Hippocampal formation (tissue), 2 donors: ENCODE measurements at places on chromosomes 7 and 10.

DNA sequence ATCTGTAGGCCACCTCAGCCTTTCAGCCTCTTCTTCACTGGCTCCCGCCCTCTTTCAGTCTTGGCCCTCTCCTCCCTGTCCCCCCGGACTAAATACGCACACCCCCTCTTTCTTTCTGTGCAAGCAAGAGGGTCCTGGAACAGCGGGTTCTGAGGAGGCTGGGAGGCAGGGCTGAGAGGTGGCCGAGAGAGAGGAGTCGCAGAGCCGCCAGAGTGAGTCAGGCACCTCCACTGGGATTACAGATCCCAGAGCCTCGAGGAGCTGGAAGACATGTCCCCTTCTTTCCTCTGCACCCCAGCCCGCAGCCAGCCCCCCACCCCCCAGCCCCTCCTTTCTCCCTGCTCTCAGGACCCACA, 182 bp downstream of the CCDC136 start:
- DNase-seq = no peak

DNA sequence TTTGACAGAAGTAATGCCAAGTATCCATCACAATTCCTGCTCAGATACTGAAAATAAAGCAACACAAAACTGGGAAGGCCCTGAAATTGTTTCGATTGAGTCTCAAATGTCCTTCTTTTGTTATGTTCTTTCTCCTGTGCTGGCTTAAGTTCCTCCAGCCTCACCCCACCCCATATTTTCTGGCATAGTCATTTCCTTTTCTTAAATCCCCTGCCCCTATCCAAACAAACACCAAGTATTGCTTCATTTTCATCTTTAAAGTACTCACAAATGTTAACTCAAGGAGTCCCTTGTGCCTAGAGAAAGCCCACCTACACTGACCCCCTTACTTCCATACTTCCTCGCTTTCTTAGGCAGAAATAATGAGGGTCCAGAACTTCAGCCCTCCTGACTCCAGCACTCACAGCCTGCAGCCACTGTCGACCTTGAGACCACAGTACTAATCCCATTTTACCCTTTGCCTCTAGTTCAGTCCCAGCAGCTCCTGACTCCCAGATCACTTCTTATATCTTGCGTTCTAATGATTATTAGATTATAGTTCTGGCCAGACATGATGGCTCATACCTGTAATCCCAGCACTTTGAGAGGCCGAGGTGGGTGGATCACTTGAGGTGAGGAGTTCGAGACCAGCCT, 73.2 kb upstream of the ST8SIA6 start:
- no peak for DNase-seq

DNA sequence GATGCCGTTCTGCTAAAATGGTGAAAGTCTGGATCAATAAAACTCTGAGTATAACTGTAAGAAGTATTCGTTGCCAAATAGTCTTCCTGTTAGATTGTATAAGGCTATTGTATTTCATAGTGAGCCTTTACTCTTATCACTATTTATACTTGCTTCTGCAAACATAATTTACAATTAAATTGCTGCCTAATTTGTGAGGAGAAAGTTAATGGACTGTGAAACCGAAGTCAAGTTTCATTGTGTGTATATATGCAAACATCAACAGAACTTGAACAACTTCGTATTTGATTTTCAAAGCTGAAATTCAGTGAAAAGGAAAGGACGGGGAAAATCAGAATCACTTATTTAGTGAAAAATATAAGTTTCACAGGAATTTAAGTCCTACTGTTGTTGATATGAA, 135.9 kb upstream of the CCDC6 start:
- no peak for DNase-seq

DNA sequence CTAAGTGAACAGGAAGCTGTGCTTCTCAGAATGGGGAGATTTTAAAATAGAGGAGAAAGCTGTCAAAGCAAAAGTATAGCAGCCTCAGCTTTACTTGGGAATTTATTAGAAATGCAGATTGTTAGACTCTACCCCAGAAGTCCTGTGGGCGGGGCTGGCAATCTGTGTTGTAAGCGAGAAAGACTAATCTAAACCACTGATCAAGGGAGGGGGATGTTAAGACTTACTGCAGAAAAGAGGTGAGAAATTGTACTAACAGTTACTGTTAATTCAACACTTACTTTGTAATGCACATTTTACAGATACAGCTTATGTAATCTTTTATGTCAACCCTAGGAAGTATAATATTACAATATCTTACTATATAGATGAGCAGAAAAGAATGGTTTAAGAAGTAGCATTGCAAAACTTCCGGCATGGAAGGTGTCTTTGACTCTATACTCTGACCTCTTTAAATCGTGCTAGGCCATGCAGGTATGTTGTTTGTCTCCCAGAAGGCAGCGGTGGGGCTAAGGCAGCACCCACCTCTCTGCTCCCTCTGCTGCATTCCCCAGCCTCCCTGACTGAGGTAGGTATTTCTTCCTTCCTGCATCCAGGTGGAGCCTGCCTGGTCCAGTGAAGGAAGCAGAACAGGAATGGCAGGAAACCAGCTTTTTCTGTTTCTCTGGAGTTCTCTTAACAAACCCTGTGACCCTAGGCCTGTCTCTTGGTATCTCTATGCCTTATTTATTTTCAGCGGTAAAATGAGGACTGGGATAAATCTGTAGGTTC, 462.2 kb downstream of the AUTS2 start:
- no peak for DNase-seq

- no peak for DNase-seq
Observed at GRCh38 chr10:130359711-130360110, 223.5 kb downstream of the GLRX3 start.

GRCh38 chr7:132221356-132221755, 354.9 kb downstream of the PLXNA4 start:
- no peak for DNase-seq

GRCh38 chr10:31659665-31660064, 269.0 kb downstream of the ARHGAP12 start:
- no peak for DNase-seq

DNA sequence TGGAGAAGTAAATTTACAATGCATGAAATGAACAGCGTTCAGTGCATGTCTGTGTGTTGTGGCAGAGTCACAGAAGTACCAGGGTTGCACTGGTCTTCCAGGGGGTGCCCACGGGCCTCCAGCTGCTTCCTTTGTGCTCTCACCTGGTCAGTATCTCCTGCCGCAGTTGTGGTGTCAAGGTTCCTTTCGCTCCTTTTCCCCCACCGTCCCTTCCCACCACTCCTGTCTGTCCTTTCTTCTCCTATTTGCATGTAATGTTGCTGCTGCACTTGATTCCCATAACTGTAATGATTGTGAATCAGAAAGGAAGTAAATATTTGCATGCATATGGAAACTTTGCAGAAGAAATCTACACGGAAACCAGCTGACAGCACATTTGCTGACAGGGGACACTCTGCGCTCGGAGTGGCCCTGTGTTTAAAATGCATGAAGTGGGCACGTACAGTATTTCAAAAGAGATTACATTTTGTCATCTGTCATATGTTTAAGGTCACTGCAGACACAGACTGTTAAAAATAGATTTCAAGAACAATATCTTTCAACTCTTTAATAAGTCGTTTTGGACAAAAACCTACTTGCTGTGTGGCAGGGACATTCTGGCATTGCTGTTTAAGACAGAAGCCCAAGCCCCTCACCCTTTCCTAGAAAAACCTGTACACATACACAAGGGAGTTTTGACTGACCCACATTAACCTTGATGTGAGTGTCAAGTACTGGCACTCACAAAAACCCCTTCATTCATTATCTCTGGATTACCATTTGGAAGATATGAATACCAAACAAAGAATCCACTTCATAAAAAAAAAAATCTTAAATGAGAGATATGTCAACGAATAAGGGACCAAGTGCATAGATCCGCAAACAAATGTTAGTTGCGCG, 336.7 kb upstream of the KLF6 start:
- no peak for DNase-seq

GRCh38 chr7:927031-927671, 27.3 kb downstream of the ADAP1 start:
- peak; percentile 78 for DNase-seq

GRCh38 chr7:151833691-151834090, 43.2 kb downstream of the PRKAG2 start:
- DNase-seq = no peak

GRCh38 chr10:86824151-86824550, 67.7 kb downstream of the BMPR1A start:
- DNase-seq = no peak

DNA sequence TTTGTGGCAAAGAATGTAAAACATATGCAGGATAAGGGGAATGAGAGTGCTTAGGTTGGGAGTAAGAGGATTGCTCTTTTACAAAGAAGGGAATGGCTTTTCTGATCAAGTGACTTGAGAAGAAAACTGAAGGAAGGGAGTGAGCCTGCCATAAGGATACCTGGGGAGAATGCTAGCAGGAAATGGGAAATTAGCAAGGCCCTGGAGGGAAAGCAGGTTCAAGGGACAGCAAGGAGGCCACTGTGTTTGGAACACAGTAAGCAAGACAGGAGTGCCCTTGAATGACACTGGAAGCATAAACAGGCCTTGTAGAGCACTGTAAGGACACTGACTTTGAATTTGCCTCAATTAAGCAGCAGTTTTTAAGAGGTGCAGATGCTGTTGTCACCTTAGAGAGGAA, 1069.9 kb downstream of the DNAJB9 start:
- no peak for DNase-seq

DNA sequence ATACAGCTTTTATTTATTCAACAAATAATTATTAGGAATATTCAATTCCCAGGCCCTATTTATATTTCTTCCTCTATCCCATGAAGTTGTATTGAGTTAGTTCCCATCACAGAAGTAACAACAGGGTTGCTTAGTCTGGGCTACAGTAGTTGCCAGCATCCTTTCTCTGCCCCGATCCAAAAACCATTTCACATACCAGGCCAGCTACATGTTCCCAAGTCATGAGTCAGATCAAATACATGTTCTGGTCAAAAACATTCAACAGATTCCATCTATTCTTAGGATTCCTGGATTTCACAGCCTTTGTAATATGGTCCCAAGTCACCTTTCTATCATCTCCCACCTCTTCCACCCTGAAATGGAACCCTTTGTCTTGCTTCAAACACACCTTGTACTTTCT, 91.6 kb downstream of the RAB11FIP2 start:
- no peak for DNase-seq

DNA sequence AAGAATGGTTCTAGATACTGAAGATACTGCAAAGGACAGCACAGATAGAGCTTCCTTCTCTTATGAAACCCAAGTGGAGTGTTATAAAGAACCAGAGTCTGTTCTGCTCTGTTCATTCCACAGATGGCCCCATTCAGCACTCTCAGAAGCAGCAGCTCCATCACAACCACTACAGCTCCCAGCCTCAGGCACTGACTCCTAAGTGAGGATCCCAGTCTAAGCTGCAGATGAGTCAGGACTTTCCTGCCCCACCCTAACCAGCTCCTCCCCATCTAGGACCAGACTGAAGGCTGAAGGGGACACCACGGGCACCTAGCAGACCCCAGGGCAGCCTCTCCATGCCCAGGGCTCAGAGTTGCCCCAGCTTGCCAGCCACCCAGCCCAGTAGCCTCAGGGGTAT, 379.8 kb downstream of the GRID1 start:
- peak; percentile 11 for DNase-seq

DNA sequence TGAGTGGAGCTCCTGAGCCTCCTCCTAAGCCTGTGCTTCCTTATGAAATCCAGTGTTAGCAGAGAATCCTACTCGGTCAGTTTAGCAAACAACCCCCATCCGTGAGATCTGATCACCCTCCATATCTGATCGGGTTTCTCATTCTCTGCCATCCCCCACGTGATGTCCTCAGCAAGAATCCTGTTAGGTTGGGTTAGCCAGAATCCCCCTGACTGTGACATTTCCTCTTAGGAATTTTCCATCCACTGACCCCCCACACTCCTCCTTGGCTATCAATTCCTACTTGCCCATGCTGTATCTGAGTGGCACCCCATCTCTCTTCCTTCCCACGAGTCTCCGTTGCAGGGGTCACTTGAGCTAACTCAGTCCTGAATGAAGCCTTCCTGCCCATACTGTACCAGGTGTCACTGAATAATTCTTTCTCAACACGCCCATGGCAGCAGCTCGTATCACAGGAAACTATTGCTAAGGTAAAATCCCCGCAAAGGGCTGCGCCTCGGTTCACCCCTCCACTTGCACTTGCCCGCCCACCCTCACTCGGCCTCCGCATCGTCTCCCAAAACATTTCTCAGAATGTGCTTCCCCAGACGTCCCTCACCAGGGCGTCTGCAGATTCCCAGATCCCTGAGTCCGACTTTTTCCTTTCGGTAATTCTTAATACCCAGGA, 44.1 kb downstream of the MYOF start:
- no peak for DNase-seq

DNA sequence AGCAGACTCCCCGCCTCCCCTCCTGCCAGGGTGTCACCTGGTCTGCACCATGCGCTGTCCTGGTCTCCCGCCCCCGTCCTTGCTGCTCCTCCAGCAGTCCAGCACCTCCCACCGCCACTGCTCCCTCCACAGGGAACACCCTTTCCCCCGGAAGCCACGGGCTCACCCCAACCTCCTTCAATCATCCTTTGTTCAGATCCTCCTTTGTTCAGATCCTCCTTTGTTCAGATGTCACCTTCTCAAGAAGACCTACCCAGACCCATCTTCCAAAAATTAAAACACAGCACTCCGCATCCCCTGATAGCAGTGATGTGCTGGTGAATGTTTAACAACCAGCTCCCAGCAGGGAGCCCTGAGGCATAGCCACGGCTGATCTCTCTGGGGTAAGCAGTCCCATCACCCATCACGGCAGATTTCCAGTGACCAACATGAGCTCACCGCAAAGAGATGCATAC, 237.7 kb downstream of the USP6NL start:
- DNase-seq = no peak

- no peak for DNase-seq
Observed at GRCh38 chr7:34719636-34720035, 61.6 kb downstream of the NPSR1 start.

GRCh38 chr7:116232920-116233319, 22.6 kb downstream of the TES start:
- no peak for DNase-seq

GRCh38 chr7:149864751-149865150, 9.0 kb upstream of the ATP6V0E2 start:
- no peak for DNase-seq

GRCh38 chr7:156998988-156999957, 11.2 kb downstream of the MNX1 start:
- no peak for DNase-seq

DNA sequence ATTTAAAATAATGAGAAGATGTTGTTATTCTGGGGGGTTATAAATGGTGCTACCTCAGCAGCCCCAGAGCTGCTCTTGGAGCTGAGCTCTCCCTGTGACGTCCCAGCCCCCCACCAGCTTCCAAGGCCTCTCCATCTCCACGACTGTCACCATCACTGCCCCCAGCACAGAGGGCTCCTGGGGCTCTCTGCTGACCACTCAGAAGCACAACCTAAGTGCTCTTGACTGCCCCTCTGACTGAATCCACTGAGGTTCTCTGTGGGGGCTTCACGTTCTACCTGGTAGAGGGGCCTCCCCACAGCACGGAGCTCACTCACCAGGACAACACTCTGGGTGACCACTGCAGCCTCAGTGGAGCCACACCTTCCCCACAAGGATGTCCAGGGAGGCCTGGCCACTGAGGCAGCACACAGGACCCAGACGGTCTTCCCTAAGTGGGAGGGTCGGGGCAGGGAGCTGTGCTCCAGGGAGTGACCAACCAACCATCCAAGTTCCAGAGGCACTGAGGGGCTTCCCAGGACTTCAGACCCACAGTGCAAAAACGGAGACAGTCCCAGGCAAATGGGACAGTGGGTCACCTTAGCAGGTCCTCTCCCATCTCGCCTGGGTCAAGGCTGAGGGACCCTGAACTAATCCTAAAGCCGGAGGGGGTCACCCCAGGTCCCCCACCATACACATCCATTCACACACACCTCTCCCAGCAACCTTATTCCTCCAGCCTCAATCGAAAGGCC, 121.0 kb upstream of the PPP2R2D start:
- DNase-seq = no peak

- no peak for DNase-seq
Observed at GRCh38 chr7:127678337-127678736, 26.3 kb downstream of the SND1 start.

GRCh38 chr7:150668472-150668911, 17.0 kb upstream of the GIMAP2 start:
- no peak for DNase-seq
